ENCODE measurements at places on chromosomes 4 and X.

DNA sequence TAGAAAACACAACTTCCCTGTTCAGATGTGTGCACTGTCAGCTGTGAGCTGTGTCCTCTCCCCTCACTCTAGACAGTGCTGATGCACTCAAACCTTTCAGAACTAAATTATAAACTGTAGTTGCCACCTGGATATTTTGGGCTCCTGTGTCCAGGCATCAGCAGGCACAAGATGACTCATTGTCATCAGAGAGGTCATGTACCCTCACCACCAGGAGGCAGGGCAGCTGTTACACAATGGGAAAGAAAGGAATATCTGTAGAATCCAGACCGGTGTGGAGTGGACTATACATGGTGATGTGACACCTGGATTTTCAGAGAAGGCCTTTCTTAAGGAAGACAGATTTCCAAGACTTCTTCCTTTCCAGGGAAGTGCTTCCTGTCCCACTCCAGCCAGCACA is 854.4 kb upstream of the AGA start:
- DNase-seq: no peak

DNA sequence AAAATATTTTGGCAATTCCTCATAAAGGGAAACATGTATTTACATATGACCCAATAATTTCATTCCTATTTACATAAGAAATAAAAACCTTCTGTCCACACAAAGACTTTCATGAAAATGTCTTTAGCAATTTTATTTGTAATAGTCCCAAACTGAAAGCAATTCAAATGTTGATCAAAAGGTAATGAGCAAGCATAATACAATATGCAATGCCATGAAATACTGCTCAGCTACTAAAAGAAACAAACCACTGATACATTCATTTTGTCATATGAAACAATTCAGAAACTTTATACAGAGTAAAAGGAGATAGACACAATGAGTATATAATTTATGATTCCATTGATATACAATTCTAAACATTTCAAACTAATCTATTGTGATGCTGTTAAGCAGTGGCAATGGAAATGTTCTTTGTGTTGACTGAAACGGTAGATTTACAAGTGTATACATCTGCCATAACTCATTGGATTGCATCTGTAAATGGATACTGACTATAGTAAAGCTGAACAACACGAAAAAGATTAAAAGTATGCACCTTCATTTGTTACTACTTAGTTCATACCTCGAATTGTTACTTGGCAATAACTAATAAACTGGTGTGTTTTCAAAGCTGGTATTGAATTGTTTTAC is 335.6 kb downstream of the GASK1B start:
- no peak for DNase-seq

- DNase-seq: no peak
Measured at GRCh38 chrX:82734140-82734539, 774.0 kb upstream of the POU3F4 start.

DNA sequence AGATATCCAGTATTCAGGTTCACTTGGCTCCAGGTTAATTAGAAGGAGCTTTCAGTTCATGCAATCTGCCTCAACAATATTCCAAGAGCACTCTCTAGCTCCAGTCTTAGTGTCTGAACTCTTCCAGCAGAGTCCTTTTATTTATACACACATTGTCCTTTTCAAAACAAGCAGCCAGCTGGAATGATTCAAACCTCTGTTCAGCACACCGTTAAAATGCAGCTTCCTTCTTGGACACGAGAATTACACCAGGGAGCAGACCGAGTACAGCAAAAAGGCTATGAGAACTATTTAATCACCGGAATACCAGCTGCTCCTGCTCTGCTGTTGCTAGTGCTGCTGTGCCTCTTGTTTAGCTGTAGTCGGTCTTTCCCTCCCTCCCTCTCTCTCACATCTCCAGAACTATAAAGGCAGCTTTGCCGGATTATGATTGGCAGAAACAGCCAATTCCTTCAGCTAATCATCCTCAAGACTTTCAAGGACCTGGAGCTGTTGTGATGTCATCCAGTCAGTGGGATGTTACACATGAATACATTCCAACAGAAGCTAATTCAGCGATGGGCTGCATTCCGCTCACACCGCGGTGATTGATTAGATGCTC is at the start of gene NDST4:
TSS of gene NDST4 (minus strand) at position 115 of the 601 bp plus-strand sequence. CDS start 36,584 bp downstream, outside the sequence.
- no peak for DNase-seq

- DNase-seq: no peak
Measured at GRCh38 chr4:138310498-138310897, 68.3 kb upstream of the SLC7A11 start.
